ENCODE measurements at places on chromosomes 5 and 9.

- DNase-seq, result no peak
These were observed 81.9 kb downstream of the DMRTA1 start for GRCh38 chr9:22528485-22528884.

GRCh38 chr5:151115272-151115905, 34.6 kb upstream of the TNIP1 start:
- DNase-seq, result peak; percentile 51

GRCh38 chr9:4287886-4288588, 11.8 kb downstream of the GLIS3 start:
- DNase-seq, result no peak

- no peak for DNase-seq
These were observed at the start of gene PTPDC1 for GRCh38 chr9:94084314-94084713. Gene PTPDC1 (plus strand): TSS chr9:94084464. CDS start chr9:94084531, 67 bp downstream.

DNA sequence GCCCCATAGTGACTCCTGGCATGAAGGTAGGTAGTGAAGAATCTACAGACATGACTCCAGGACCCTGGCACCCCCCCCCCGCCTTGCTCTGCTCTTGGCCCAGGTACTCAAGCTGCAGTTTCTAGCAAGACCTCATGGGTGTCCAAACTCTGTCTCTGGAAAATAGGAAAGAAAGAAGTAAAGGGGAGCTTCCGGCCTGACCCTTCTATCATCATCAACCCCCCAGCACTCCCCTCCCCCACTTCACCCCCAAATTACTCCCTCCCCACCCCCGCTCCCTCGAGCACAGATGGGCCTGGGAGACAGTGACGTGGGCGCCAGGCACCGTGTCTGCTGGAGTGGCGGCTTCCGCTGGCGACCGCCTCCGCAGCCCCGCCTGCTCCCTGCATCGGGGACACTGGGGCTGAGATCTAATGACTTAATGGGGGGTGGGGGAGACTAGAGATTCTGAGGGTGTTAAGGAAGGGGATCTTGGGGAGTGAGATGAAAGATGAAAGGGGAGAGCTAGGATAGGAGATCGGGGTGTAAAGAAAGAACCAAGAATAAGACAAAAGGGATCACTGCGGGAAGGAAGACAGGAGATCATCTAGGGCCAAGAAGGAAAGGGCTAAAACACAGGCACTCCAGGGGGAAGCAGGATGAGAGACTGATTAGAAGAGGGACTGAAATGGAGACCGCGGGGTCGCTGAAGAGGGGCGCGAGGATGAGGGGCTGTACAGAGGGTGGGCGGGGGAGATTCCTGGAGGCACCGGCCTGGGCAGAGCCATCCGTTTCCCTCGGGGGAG, 1.1 kb upstream of the DNAJB5 start:
- DNase-seq, result no peak

DNA sequence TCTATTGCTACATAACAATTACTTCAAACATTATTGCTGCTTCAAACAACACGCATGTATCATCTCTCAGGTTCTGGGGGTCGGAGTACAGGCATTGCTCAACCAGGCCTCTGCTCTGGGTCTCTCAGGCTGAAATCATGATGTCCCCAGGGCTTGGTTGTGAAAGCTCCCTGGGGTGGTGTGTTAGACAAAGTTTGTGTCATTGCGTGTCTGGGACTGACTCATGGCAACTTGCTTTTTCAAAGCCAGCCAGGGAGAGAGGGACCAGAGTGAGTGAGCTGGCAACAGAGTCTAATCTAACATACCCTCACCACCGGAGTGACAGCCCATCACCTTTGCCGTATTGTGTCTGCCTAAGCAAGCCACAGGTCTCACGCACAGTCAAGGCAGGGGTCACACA, 259.2 kb upstream of the NFIL3 start:
- no peak for DNase-seq

- no peak for DNase-seq
These were observed 514.7 kb downstream of the MTRR start for GRCh38 chr5:8383616-8384015.

All from activated T-helper 1 cell treated with Interleukin-2 at 50 U/mL for 16 hours (primary cell).